ELF-1 (cell line): ENCODE measurements at places on chromosomes 3 and 15.
A peak's percentile ranks its signal among the peaks of the same experiment; 100 is the strongest.

DNA sequence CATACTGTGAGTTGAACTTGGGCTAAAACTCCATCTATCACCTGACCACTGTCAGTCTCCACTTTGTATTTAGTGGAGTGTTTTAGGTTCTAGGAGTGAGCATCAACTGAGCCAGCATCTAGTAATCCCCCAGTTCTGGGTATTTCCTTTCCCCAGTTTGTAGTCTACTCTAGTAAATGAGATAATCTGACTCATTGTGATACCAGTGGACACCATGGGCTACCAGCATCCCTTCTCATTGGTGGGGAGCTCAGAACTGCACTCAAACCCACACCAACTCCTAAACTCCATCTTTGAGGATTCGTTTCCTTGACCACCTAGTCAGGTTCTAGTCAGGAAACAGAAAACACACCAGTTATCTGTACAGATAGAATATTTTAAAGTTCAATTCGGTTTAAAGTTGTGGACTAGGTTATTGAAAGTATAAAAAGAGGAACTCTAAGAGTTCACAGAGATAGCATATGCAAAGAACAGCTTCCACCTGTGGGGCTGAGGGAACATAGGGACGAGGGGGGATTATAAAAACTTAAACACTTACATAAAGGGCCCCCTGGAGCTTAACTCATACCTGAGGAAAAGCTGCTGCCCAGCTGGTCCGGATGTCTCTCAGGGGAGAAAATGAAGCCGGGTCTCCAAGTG lies 36.0 kb downstream of the LEO1 start:
- no peak for DNase-seq

DNA sequence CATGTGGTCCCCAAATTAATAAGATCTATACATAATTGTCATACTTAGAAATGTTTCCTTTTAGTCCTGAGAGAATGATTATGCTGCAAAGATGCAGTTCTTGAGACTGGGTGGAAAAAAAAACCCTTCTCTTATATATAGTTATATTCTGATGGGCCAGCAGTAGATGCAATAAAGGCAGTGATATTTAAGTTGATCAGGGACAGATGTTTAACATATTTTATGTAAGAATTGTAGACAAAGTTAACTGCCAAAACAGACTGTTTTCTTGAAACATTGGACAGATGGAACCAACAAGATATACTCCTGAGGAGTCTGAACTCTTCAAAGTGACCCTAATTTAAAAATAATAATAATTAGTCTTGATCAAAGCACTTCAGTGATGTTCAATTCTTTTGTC lies 172.0 kb upstream of the LRIG1 start:
- no peak for DNase-seq

DNA sequence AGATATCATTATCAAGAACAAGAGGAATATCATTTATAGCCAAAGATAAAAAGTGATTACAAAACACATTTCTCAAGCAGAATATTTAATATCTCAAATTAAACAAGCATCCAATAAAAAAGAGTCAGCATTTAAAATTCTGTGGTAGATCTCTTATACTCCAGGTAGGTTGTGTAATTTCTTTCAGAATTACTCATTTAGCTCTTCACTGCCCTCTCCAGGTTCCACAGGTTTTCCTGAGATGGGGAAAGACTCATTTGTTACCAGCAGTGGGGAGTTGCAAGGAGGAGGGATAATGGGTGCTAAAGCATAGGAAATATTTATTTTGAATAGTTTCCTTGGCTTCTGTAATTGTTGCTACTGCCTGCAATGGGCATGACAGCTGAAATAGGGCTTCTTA lies 83.1 kb upstream of the RASGRP1 start:
- DNase-seq = no peak

GRCh38 chr3:18609187-18609586 lies 184.0 kb upstream of the SATB1 start:
- no peak for DNase-seq

DNA sequence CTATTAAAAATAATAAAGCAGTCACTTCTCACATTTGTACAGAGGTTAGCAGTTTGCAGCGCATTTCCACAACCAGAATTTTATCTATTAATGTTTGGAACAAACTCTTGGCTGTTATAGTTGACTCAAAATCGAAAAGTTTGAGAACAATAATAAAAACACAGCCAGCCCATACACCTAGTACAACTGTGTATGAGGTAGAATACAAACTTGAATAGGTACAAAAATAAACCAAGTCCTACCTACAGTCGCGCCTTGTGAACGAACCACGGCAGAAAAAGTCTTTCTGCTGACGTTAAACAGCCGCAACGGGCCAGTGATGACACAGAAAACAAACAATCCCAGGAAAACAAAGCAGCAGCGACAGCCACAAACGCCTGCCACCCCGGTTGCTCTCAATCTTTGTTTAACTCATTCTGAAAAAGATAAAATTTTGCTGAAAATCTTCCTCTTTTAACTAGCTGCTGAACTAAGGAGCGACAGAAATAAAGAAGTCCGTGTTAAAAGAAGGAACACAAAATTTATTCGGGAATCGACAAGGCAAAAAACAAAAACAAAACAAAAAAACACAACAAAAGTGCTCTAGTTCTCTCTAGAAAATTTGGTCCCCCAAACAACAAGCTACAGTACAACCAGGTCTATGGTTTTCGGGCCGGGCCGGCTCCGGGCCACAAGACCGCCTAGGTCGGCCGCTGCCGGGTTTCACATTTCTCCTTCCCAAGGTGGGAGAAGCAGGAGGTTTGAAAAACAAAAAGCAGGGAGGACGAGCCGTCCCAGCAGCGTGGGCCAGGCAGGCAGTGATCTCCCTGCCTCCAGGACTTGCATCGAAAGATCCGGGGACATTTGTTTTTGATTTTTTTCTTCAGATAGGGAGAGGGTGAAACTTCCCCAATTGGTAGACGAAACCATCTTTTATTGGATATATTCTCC lies 2.9 kb downstream of the FOXL2 start:
- peak; percentile 72 for DNase-seq

GRCh38 chr15:56736881-56737707 lies 3.8 kb upstream of the ZNF280D start:
- DNase-seq = no peak

DNA sequence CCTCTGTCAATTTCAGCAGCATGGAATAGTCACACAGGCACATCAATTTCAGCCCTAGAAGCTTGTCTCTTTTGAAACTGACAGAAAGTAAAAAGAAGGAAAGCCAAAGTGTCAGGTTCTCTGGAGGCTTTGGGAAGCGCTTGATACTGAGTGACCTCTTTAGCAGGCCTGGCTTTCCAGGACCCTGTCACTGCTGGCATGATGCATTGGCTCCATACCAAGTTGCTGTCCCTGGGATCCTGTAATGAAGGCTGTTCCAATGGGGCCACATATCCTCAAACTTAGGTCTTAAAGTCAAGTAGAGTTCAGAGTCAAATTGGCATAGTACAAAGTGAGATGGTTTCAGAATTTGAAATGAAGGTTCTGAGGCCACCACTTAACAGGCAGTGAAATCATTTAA lies 640.9 kb downstream of the SQOR start:
- DNase-seq = no peak

GRCh38 chr15:82128401-82129148 lies 82.8 kb upstream of the MEX3B start:
- no peak for DNase-seq

DNA sequence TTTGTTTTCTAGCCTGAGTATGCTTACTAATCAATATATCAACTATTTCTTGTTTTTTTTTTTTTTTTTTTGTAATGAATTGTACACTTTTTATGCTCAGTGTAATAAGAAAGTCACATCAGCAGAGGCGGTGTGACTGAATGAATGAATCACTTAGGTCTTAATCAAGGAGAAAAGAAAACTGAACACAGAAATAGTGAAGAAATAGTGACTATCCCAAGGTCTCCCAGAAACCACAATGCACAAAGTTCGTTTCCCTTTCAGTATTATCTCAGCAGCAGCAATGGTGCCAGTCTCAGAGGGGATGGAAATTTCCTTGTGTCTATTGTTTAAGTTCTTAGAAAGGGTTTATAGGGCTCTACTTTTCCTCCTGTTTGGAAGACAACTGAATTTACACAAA lies 80.7 kb downstream of the NR1I2 start:
- no peak for DNase-seq

GRCh38 chr3:168616915-168617314 lies 521.2 kb upstream of the GOLIM4 start:
- DNase-seq = no peak

- peak; percentile 93 for DNase-seq
Observed at GRCh38 chr3:49092938-49093852, 676 bp downstream of the QRICH1 start.

DNA sequence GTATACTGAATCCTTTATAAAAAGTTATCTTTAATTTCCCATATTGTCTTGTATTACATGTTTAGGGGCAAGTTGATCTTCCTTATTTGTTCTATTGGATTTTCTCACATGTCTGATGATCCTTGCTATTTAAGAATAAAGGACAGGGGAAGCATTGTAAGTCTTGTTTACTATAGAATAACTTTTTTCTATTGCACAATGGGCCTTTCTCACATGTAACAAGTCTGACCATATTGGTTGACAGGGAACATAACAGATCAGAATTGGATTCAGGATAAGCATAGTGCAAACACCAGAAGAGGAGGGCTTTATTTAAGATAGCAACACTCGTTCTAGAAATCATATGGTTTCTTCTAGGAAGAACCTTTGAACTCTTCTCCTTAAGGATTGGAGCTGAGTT lies 257.9 kb upstream of the RBMS3 start:
- DNase-seq = no peak

GRCh38 chr3:172042136-172042662 lies 2.8 kb downstream of the FNDC3B start:
- DNase-seq = no peak

GRCh38 chr3:122745369-122746021 lies 48.1 kb downstream of the HSPBAP1 start:
- DNase-seq = no peak

DNA sequence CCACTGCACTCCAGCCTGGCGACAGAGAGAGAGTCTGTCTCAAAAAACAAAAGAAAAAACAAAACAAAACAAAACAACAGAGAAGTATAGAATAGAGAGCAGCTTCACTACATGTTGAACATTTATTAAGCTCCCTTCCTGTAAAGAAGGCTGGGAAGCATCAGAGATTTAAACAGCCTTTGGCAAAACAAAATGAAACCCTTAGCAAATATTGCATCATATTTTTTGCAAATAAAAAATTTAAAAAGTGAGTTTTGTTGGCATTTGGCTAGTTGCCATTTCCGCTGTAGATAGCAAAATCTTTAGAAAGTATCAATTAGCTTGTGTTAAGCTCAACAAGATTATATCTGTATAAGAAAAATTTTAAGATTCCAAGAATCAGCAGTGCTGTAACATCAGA lies 151.2 kb downstream of the SERPINI1 start:
- no peak for DNase-seq

GRCh38 chr3:80993241-80993945 lies 768.1 kb downstream of the GBE1 start:
- DNase-seq = no peak

GRCh38 chr3:157447026-157447694 lies 10.5 kb downstream of the PTX3 start:
- DNase-seq = no peak

DNA sequence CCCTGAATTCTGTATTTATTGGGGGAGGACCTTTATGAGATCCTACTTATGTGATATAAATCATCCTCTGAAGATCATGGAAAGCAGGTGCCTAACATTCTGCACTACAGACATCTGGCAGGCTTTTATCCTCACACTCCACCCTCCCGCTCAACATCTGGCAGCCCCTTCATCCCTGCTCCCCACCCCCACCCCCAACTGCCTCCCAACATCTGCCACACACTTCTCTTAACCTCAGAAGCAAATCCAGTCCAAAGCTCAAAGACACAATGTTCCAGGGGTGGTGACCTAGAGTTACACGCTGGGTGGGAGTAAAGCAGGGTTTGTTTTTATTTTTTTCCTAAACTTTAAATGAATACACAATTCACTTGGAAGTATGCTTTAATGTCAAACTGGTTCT lies 184.5 kb upstream of the ATP11B start:
- DNase-seq = no peak

DNA sequence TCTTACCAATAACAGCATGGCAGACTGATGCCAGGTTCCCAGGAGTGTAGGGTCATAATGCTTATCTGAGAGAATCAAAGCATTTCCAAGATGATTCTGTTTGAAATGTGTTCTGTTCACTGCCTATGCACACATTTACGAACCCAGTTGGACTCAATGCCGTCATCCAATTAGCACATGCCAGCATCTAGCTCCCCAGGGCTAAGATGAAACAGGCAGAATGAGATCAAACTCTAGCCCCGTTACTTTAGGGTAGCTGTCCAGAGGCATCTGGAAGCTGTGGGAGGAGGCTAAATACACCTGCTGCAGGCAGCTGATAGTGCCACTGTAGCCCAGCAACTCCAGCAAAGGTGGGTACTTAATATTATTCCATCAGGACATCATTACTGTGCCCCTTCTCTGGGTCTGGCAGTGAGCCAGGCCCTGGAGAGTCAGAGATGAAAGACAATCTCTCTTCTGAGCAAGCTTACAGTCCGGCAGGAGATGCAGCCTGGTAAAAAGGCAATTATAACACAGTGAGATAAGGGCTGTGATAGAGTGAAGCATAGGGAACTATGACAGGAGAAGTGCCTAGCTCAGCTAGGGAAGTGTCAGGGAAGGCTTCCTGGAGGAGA lies 156.4 kb upstream of the PPP2R3A start:
- DNase-seq = no peak

DNA sequence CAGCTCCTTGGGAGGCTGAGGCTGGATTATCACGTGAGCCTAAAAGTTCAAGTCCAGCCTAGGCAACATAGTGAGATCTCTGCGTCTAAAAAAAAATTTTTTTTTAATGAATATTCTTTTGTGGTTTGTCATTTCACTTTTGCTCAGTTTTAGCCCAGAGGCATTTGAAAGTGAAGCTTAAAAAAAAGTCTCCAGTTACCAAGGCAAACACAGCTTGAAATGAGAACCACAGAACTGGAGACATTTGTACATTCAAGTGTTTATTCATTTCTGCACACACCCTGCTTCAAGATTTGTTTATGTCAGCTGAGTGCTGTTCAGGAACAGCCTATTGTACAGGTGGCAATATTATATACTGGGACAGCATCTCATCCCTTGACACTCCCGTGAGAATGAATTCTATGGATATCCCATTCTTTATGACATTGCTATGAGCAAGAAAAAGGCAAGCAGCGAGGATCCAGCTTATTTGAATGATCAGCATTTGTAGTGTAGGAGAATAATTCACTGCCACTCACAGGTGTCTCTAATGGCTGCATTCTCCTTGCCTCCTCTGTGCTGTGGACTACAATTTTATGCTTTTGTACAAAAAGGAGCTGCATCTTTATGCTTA lies 444.8 kb upstream of the GRM7 start:
- no peak for DNase-seq

- peak; percentile 30 for DNase-seq
Observed at GRCh38 chr3:94115482-94115881, 52.6 kb downstream of the NSUN3 start.

GRCh38 chr3:4600493-4600892 lies 107.3 kb downstream of the ITPR1 start:
- no peak for DNase-seq

- DNase-seq = no peak
Observed at GRCh38 chr3:175983379-175983778, 1124.2 kb downstream of the NAALADL2 start.

DNA sequence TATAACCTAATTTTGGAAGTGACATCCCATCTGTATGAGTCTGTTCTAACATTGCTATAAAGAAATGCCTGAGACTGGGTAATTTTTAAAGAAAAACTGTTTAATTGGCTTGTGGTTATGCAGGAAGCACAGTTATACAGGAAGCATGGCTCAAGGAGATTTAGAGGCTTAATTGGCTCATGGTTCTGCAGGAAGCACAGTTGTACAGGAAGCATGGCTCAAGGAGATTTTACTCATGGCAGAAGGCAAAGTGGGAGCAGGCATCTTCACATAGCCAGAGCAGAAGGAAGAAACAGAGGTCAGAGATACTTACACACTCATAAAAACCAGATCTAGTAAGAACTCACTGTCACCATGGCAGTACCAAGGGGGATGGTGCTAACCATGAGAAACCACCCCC lies 193.1 kb upstream of the ADAMTS9 start:
- DNase-seq = peak; percentile 20
